Spleen (tissue), 13 donors: ENCODE measurements at places on chromosomes 6 and 20.
A peak's percentile ranks its signal among the peaks of the same experiment; 100 is the strongest.

GRCh38 chr6:72976484-72976883 is 248.8 kb downstream of the KHDC1L start:
- no peak for DNase-seq

DNA sequence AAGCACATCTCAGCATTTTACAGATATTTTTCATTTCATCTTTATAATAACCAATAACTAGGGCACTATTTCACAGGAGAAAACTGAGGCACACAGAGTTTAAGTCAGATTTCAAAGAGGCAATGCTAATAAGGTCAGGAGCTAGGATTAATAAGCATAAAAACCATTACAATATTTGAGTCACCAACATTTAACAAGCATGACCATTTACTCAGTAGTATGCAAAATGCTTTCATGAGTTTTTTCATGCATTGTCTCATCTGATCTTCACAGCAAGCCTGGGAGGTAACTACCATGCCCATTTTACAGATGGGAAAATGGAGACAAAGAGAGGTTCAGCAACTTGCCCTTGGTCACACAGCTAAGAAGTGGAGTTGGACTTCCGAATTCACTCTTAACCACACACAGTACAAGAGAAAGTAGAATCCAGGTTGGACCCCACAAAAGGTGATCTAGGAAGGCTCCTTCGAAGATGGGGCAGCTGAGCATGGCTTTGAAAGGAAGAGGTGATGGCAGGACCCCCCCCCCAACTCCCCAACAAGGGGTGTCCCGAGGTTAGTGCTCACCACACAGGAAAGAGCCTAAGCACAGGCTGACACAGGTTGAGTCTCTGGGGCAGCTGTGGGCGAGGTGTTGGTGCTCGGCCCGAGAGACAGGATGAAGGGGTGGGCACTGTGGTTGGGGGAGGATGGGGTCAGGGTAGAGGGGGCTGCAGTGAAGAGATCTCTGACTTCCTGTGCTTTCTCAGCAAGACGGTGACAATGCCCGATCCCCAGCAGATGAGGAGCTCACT is 108.8 kb downstream of the PREX1 start:
- peak; percentile 88 for DNase-seq

- no peak for DNase-seq
Observed at GRCh38 chr6:77880501-77880900, 227.7 kb downstream of the MEI4 start.

DNA sequence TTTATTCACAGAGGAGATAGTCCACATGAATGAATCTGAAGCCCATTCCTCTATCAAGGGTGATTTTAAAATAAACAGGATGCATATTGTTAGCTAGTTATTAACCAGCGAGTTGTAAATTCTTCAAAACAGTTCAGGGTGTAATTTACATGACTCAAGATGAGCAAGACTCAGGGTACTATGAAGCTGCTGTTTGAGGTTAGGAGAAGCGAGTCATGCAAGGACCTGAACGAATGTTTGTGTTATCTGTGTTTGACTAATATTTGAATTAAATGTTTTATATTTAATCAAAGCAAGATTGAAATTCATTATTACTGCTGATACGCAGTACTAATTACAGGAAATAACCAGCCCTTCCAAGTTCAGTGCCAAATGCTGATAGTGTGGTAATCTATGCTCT is 191.1 kb downstream of the SAMD5 start:
- DNase-seq = no peak

DNA sequence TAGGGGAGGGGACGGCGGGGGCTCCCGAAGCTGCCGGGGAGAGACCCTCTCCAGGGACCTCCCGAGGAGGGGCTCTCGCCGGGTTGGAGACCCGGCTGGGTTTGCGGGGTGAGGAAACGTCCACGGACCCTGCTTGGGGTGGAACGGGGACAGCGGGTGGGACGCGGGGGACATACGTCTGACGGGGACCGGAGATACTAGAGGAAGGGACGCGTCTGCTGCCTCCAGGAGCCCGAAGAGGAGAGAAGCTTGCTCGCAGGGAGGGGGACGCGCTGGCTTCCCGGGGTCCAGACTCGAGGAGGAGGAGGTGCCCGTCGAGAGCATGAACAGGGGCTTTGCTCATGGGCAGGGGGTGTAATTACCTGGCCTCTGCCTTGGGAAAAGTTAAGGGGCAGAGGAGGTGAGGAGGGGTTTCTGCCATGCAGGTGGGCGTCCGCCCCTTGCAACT is 593 bp downstream of the DNMT3B start:
- no peak for DNase-seq

DNA sequence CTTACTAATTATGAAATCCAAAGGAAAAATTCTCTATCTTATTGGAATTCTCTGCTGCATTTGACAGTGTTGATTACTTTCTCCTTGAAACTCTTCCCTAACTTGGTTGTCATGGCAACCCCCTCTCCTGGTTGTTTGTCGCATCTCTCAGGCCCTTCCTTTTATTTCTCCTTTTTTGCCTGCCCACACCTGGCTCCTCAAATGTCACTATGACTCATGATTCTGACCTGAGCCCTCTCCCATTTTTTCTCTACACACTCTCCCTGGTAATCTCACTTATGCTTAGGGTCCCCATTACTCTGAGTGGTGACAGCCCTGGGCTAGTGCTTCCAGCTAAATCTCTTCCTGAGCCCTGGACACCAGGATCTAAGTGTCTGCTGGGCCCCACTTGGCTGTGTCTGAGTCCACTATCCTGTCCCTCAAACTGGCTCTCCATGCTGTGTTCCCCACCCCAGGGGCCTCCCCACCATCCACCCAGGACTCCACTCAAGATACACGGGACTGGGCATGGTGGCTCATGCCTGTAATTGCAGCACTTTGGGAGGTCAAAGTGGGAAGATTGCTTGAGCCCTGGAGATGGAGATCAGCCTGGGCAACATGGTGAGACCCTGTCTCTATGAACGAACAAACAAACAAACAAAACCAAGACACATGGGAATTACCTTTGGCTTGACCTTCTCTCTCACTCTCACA is 16.5 kb upstream of the NNAT start:
- DNase-seq = no peak

- no peak for DNase-seq
Observed at GRCh38 chr6:146910611-146911010, 293.6 kb upstream of the STXBP5 start.

- DNase-seq = peak; percentile 63
Observed at GRCh38 chr6:71886184-71887005, at the start of gene RIMS1. Gene RIMS1, plus strand, starts transcription at chr6:71886550. Its CDS starts 474 bp downstream, at chr6:71887024.

DNA sequence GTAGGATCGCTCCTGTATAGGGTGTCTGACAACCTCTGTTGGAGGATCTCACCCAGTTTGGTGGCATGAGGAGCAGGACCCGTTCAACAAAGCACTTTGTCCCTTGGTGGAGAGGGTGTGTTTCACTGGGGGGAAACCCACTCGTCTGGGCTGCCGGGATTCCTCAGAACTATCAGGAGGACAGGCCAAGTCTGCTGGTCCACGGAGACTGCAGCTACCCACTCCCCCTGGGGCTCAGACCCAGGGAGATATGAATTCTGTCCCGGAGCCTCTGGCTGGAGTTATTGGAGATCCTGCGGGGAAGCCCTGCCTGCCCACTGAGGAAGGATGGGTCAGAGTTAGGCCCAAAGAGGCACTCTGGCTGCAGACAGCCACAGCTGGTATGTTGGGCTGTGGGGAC is 233.1 kb downstream of the PKHD1 start:
- DNase-seq = no peak

DNA sequence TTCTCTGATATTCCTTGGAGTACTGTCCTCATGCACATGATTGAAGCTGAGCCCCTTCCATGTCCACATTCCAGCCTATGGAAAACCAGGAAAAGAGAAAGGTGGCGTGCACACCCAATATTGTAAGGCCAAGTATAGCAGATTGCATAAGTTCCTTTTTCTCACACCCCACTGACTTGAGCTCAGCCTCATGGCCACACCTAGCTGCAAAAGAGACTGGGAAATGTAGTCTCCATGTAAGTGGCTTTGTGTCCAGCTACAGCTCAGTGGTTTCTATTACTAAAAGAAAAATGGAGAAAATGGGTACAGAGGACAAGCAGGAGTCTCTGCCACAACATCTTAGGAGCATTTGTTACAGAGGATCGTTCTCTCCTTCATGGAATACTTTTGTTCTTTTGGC is 10.8 kb upstream of the UST start:
- DNase-seq = no peak

GRCh38 chr6:29675561-29675960 is 5.4 kb downstream of the ZFP57 start:
- no peak for DNase-seq

- DNase-seq = no peak
Observed at GRCh38 chr6:31321005-31321707, 35.8 kb downstream of the HLA-B start.

DNA sequence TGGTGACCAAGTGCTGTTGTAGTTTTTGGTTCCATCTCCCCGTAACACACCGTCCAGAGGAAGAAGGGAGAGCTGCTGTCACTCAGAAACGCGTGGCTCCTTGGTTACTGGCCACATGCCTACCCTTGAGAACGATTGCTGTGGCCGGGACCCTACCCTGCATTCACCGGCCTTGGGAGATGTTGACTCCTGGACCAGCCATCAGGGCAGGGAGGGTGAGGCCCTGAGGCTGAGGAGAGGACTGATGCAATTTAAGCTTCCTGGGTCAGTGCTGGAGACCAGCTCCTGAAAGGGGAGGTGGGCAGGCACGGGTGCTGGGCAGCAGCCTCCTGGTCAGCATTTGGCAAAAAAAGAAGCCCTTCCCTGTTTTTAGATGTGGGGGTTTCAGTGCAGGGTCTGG is 31.5 kb downstream of the ERMARD start:
- DNase-seq = no peak

- peak; percentile 100 for DNase-seq
Observed at GRCh38 chr6:85642774-85643536, at the start of gene SYNCRIP. Gene SYNCRIP, minus strand, starts transcription at chr6:85642886. Its CDS starts 1,447 bp downstream, at chr6:85641439.

DNA sequence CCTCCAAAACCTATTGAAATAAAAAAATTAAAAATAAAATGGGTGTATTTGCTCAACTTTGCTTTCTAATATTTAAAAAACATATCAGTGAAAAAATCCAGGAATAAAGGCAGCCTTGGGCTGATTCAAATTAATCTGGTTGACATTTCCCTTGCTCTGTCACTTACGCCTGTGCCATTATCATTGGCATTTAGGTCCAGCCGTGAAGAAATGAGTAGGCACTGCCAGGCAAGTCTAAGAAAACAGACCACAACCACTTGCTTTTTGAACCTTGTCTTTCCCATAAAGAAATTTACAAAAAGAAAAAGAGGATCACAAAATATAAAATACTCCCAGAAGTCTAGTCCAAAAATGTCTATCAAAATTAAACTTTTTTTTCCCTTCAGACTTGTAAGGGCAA is 59.2 kb upstream of the HBS1L start:
- DNase-seq = no peak

- no peak for DNase-seq
Observed at GRCh38 chr6:138959521-138959920, 28.5 kb downstream of the REPS1 start.

DNA sequence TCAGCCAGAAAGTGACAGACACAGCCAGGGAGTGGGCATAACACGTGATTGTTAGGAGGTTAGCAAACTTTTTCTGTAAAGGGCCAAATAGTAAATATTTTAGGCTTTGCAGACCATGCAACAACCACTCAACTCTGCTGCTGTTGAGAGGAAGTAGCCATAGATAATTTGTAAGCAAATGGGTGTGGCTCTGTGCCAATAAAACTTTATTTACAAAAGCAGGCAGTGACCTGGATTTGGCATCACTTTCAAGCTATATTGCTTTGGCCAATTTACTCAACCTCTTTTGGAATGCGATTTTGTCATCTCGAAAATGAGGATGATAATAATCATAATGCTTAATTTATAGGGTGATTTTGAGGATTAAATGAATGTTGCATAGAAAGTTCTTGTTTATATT is 152.6 kb downstream of the TSHZ2 start:
- no peak for DNase-seq

GRCh38 chr20:57437672-57438330 is 46.6 kb downstream of the RBM38 start:
- peak; percentile 75 for DNase-seq

- no peak for DNase-seq
Observed at GRCh38 chr20:56857950-56858349, 228.8 kb downstream of the TFAP2C start.

- no peak for DNase-seq
Observed at GRCh38 chr6:143698759-143699429, 21.1 kb downstream of the PHACTR2 start.

- no peak for DNase-seq
Observed at GRCh38 chr20:18428490-18429173, 38.2 kb downstream of the DZANK1 start.
